ENCODE measurements at places on chromosomes 5 and 9.
A peak's percentile ranks its signal among the peaks of the same experiment; 100 is the strongest.

DNA sequence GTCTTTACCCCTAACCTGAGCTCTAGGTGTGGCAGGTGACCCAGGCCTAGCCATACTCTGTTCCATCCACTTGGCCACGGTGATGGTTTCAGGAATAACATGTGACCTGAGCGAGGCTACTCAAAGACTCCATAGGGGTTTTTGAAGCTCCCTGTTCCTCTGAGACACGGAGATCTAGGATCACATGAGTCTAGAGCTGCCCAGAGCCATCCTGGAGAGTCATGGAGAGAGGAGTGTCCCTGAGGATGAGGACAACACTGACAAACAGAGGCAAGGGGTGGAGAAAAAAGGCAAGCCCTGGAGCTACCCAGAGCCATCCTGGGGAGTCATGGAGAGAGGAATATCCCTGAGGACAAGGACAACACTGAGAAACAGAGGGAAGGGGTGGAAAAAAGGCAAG, 29.5 kb upstream of the PCA3 start:
- no peak for DNase-seq

DNA sequence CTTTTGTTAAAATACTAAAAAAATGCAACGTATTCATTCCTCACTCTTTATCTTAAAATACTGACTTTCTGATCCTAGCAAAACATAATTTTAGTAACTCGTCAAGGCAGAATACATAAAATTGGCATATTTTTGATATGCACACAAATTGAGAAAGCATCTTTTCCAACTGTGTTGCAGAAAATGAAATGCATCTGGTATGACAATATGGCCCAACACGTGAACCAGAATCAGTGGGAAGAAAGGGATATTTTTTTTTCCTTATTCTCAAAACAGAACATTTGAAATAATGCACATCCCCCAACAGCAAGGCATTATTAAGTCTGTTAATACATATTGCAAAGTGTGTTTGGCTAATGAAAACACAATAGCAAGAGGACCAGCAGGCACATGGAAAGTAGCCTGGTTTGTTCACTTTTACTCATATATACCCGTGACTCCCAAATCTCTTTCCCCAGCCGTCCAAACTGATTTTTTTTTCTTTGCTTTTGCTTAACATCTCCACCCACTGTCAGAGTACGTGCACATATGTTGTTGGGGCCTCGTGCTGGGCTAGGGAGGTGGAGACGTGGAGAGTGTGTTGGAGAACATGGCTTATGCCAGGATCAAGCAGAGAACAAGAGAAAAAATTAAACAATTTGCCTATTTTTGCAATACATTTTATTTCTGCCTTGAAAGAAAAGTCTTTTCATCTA, 4.3 kb downstream of the MCTP1 start:
- DNase-seq, result no peak

GRCh38 chr9:128587453-128587852, 35.1 kb downstream of the SPTAN1 start:
- peak; percentile 19 for DNase-seq

DNA sequence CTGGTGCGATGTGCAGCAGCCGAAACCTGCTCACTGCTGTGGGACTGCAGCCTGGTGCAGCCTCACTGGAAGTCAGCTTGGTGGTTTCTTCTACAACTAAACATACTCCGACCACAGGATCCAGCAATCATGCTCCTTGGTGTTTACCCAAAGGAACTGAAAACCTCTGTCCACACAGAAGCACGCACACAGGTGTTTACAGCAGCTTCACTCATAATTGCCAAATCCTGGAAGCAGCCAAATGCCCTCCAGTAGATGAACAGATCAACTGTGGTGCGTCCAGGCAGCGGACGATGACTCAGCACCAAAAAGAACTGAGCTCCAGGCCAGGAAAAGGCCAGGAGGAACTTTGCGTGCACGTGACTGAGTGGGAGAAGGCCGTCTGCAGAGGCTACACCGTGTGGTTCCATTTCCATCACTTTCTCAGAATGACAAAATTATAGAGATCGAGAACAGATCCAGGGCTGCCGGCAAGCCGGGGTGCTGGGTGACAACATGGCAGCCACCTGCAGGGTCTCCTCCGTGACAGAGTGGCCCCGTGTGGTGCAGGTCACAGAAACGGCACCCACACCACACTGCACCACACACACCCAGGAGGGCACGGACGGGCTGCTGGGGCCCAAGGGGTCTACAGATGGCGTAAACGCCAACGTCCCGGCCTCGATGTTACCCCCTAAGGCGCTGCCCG, 23.1 kb upstream of the NSMF start:
- DNase-seq, result no peak

DNA sequence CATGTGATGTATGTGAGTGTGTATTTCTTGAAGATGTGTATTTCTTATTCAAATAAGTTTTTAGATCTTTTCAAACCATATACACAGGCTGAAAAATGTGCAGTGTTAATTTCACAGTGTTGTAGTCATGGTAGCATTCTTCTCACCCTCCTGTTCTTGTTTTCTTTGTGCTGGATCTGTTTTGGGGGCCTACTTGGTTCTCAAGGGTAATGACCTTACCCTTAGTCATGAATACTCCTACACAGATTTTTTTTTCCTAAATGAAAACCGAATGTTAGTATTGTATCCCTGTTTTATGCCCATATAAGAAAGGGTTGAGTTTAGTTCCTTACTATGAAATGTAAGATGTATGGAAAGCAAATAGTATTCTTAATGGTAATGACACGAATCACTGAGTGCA, 88.0 kb downstream of the SLC44A1 start:
- DNase-seq, result no peak

- no peak for DNase-seq
These were observed 14.5 kb downstream of the CXXC5 start for GRCh38 chr5:139662617-139663016.

DNA sequence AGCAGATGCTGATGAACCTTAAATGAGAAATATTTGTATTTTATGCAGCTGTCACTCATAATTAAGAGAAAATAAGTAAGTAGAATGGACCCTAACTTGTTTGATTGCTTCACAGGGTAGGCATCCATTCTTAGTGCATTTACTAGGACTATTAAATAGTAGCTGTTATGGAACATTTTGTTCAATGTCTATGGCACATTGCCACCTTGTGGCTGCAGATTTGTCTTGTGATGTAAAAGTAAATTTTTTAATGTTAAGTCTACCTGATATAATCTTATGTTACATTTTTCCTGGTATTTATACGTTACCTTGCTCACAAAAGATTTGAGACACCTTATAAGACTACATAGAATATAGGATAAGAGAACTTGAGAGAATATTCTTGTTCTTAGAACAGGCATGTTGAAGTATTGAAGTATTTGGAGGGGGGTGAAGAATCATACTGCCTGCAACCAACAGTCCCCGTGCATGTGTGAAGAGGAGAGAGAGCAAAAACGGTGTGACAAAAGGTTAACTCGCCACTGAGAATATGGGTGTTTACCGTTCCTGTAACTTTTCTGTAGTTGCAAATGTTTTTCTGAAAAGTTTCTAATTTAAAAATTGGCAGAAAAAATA, 161.1 kb downstream of the MAST4 start:
- DNase-seq, result no peak

GRCh38 chr5:58648846-58649245, 66.0 kb downstream of the RAB3C start:
- DNase-seq, result no peak

DNA sequence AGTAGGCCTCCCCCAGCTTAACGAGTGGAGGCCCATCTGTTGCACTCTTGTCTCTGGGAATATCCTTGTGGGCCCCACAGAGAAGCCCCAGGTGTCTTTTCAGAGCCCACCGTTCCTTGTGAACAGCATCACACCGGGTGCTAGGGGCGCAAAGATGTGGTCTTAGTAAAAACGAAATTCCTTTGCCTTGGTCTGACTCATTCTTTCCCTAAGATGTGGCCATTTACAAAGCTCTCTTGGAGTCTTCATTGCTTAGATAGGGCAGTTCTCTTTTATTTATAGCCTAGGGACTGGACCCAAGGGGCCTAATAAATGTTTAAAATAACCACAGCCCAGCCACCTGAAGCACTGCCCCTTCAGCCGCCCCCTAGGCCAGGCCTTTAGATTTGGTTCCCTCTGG, 52.8 kb upstream of the RPL26L1 start:
- no peak for DNase-seq

- DNase-seq, result no peak
These were observed 37.1 kb upstream of the RAPGEF6 start for GRCh38 chr5:131671994-131672655.

- DNase-seq, result no peak
These were observed 33.1 kb upstream of the HTR4 start for GRCh38 chr5:148687427-148687826.

DNA sequence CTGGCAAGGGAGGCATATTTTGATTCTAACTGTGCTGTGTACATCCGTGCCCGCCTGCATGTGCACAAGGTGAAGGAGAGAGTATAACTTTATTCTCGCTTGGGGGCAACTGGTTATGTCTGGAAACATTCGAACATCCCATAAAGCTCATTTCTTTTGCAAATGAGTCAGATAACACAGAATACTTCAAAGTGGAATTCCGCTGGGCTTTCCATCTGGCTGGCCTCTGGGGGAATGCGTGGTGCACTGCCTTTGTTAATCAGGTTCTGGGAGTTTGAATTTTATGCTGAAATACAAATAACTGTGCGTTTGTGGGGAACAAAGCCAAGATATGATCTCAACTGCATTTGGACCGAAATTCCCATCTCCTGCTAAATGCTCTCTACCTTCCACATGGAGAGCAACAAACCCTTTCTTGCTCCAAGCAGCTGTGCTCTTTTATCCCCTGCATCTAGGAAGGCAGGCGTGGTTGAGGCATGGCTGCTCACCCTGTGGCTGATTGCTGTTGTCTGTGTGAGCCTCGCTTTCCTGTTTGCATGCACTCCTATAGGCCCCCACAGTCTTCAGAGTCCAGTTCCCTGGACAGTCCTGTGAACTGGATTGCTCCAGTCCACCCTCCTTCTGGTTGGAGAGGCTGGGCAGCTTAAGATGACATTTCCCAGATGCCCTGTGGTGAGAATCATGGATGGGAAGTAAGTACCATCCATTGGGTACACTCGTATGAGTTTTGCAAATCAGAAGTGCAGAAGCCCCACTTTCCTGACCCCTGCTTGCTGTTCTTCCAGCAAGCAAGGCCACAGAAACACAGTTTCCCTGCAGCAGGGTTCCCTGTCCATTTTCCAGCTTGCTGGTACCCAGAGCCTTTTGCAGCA, 82.9 kb upstream of the ALDH1B1 start:
- DNase-seq, result no peak

- DNase-seq, result peak; percentile 57
These were observed 51.9 kb downstream of the NIPAL4 start for GRCh38 chr5:157511651-157512644.

DNA sequence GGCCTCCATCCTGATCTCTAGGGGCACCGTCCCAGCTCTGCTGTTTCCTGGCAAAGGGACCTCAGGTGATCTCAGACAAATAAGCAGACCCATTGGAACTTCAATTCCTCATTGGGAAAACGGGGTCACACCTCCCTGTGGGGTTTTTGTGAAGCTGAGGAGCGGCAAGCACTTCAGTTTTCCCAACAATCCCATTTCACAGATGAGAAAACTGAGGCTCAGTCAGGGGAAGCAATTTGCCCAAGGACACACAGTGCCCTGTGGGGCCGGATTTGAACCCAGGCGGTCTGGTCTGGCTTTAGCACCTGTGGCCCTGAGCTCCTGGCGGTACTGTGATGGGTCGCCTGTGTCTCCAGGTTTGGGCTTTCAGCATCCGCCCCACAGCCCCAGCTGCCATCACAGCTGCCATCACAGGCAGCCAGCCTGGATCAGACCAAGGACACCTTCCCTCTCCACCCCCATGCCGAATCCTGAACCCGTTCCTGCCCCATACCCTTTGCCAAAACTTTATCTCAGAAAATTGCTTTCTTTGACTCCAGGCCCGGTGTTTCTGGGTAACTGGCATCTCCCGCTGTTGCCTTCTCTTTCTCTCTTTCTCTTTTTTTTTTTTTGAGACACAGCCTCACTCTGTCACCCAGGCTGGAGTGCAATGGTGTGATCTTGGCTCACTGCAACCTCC, 26.4 kb downstream of the NCS1 start:
- no peak for DNase-seq

DNA sequence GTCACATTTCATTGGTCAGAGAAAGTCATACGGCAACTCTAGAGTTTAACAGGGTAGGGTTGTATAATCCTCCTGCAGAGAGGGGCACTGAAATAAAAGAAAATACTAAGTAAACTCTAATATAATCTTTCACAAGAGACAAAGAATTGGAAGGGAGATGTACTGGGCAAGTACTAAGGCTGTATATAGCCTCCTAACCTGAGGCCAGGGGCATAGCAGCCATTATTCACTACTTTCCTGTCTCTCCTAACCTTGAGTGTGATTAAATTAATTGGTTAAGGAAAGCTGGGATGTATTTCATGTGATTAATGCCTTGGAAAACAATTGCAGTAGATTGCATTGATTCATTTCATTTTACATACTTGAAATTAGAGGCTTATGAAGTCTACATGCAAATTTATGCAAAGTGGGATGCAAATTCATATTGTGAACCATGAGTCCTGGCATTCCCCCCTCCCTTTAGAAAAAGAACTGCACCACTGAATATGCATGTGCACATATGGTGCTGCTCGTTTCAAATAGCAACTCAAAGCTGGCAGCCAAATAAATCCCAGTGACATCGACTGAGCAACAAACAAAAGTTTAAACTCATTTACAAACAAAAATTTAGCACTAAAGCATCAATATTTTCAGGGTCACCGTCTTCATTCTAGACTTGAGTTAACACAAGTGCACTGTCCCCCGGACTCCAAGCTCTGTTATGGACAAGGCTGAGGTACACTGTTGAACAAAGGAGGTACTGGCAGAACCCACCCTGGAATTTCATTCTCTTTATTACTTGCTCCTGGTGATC, 70.0 kb downstream of the DMAC1 start:
- DNase-seq, result no peak

DNA sequence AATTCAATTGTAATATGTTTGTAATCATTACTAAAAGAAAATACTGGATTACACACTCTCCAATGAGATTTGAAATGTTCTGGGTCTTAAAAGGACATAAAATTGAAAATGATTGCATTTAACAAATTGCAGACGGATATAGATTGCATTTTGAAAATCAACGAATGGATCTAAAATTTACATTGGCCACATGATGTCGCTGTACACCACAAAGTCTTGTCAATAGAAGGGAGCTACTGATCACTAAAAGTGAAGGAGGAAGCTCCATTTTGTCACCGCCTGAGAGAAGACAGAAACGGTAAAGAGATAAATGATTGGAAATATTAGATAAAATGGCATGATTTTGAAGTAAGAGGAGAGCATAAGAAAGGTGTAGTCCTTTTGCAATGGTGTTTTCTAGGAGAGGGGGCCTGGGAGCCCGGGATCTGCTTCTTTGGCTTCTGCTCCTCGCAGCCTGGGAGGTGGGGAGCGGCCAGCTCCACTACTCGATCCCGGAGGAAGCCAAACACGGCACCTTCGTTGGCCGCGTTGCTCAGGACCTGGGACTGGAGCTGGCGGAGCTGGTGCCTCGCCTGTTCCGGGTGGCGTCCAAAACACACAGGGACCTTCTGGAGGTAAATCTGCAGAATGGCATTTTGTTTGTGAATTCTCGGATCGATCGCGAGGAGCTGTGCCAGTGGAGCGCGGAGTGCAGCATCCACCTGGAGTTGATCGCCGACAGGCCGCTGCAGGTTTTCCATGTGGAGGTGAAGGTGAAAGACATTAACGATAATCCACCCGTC, at the start of gene PCDHA1:
Gene PCDHA1, plus strand, starts transcription at position 236 of the 782 bp plus-strand sequence.
- DNase-seq, result no peak

GRCh38 chr5:157744051-157745011, 819 bp downstream of the LSM11 start:
- no peak for DNase-seq

GRCh38 chr9:126623314-126623666, 9.6 kb downstream of the LMX1B start:
- no peak for DNase-seq

GRCh38 chr5:157855404-157855994, 3.4 kb downstream of the CLINT1 start:
- DNase-seq, result no peak

- DNase-seq, result no peak
These were observed 14.5 kb upstream of the LPCAT1 start for GRCh38 chr5:1538276-1538675.
